Smooth muscle cell of the brain vasculature (primary cell): ENCODE measurements at places on chromosomes 7 and 10.

DNA sequence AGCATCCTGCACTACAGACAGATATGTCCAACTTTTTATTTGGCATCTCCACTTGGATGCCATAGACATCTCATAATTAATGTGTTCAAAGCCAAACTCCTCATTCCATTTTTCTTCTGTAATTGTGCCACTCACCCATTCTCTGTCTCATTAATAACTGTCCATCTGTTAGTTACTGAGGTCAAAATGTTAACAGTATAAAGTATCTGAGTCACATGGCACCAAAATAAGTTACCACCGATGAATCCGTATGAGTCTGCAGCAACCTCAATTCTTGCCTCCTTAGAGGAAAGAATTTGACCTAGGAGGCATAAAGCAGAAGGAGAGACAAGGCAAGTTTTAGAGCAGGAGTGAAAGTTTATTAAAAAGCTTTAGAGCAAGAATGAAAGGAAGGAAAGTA is 16.5 kb upstream of the NT5C3A start:
- no peak for DNase-seq

DNA sequence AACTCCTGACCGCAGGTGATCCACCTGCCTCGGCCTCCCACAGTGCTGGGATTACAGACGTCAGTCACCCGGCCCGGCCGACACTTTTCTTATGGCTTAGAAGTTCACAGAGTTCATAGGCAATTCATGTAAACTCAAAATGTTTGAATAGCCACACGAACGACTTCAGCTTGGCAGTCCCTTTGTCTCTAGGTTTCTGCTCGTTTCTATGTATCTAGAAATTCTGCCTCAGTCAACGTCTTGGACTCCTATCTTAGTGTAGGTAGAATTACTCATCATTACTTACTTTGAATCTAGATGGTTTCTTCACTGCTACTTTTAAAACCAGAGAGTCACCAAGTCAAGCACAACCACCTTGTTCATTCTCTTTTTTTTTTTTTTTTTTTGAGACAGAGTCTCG is 23.7 kb downstream of the ARL4A start:
- no peak for DNase-seq

- no peak for DNase-seq
Measured at GRCh38 chr10:91271886-91272285, 51.4 kb downstream of the PCGF5 start.

DNA sequence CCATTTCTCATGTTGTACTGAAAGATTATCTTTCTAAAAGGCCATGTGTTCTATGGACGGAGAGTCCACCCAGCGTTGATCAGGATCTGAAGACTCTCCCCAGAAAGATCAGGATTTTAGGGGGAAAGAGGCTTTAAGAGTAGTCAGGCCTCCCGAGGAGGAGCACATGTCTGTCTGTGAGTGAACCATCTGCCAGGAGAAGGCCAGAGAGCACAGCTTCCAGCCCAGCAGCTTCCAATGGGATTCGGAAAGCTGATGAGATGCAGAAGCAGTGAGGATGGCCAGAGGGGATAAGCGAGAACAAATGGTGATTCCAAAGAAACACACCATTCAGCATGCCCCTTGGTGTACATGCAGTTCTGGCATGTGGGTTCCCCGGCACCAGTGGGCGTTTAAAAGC is 88.5 kb upstream of the TCERG1L start:
- DNase-seq, result no peak

DNA sequence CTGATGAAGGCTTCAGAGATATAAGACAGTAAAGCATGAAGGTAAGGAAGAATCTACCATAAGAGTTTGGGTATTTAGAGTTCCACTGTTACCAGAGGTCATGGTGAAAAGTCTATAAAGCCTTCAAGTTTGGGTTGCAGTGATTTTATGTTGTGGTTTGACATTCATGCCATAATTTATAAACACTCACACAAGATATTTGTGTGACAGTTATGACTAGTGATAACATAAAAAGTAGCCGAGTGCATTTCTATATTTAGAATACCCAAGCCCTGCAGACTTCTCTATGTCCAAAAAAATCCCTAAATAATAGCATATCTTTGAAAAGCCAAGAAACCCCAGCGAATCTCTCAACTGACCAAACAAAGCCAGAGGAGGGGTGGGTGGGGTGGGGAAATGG is 229.9 kb downstream of the CXCL12 start:
- no peak for DNase-seq

- DNase-seq, result no peak
Measured at GRCh38 chr10:100232101-100232500, 2.7 kb upstream of the CHUK start.

GRCh38 chr10:63286754-63287264 is 153.7 kb downstream of the NRBF2 start:
- DNase-seq, result no peak

DNA sequence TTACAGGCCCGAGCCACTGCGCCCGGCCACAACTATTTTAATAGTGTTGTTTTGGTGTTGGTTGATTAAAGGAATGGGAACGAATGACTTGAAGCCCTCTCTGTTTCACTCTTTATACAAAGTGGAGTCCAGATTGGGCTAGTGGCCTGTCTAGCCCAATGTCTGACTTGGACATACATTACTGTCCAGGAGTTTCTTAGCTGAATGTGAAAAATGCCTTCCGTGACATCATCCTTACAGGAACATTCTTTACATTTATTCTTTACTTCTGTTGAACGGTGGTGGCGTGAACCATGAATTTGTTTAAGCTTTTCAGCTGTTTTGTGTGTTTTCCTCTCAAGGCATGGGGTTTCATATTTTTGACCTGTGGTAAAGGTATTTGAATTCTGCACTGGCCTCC is 67.9 kb downstream of the DAGLB start:
- no peak for DNase-seq

GRCh38 chr7:26423436-26423835 is 131.8 kb downstream of the SNX10 start:
- no peak for DNase-seq

GRCh38 chr10:71300555-71301370 is 18.3 kb upstream of the SLC29A3 start:
- DNase-seq, result no peak

DNA sequence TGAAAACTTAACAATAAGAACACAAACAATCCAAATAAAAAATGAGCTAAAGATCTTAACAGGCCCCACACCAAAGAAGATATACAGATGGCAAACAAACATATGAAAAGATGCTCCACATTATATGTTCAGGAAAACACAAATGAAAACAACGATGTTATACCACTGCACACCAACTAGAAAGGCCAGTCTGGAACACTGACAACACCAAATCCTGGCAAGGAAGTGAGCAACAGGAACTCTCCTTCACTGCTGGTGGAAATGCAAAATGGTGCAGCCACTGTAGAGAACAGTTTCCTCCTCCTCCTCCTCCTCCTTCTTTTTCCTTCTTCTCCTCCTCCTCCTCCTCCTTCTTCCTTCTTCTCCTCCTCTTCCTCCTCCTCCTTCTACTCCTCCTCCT is 12.2 kb upstream of the NCAPG2 start:
- DNase-seq, result no peak

GRCh38 chr7:151249034-151249731 is 689 bp upstream of the SMARCD3 start:
- DNase-seq, result no peak

- no peak for DNase-seq
Measured at GRCh38 chr10:61304746-61305145, 148.4 kb downstream of the TMEM26 start.

- DNase-seq, result no peak
Measured at GRCh38 chr10:48470893-48471805, 133.7 kb downstream of the ARHGAP22 start.

- no peak for DNase-seq
Measured at GRCh38 chr10:15864419-15864818, 4.1 kb upstream of the MINDY3 start.

GRCh38 chr10:96211764-96212163 is 59.6 kb downstream of the BLNK start:
- no peak for DNase-seq

DNA sequence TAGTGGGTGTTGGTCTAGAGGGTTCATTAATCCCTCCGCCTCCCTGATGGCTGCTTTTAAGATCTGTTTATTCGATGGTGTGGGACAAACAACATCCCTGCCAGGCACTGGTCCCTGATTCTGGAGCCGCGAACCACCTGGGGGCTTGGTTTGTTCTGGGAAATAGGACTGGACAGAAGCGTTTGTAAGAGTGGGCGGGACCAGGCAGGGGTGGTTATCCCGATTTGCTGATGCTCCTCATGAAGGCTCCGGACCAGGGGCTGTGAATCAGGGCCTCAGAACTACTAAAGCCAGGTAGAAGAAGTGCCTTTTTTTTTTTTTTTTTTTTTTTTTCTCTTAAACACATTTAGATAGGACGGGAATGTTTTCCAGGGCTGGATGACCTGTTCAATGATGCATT is 273.4 kb downstream of the WDR37 start:
- no peak for DNase-seq

GRCh38 chr10:129880191-129880870 is 83.7 kb downstream of the EBF3 start:
- DNase-seq, result no peak

GRCh38 chr10:113084031-113084430 is 134.0 kb downstream of the TCF7L2 start:
- DNase-seq, result no peak

DNA sequence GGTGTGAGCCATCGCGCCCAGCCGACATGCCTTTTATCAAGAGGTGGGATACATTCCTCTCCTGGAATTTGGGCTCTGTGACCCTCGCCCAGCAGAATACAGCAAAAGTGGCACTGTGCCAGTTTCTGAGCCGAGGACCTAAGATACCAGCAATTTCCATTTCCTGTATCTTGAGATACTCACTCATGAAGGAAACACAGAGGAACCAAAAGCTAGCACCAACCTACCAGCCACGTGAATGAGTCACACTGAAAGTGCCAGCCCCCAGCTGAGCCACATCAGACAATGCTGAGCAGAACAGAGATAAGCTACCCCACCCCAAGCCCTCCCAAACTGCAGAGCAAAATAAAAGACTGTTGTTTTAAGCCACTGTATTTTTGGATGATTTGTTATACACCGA is 56.3 kb downstream of the CACUL1 start:
- peak; percentile 6 for DNase-seq

GRCh38 chr7:107594961-107595737 is 15.1 kb downstream of the BCAP29 start:
- DNase-seq, result no peak

DNA sequence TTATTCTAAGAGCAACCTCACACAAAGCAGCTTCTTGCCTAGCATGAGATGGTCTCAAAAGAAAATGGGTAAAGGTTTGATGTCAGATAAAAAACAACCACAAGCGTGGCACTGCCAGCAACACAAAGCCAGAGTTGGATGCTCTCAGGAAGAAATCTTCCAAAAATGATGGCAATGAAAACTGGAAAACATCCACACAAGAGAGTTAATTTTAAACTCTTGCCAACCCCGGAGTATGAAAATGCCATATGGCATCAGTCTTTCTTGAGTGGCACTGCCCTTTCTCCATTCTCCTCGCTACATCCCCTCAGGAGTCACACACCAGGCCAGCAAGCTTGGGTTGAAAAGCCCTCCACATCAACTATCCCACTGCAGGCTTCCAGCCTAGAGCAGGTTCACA is 41.0 kb downstream of the CADPS2 start:
- DNase-seq, result no peak

DNA sequence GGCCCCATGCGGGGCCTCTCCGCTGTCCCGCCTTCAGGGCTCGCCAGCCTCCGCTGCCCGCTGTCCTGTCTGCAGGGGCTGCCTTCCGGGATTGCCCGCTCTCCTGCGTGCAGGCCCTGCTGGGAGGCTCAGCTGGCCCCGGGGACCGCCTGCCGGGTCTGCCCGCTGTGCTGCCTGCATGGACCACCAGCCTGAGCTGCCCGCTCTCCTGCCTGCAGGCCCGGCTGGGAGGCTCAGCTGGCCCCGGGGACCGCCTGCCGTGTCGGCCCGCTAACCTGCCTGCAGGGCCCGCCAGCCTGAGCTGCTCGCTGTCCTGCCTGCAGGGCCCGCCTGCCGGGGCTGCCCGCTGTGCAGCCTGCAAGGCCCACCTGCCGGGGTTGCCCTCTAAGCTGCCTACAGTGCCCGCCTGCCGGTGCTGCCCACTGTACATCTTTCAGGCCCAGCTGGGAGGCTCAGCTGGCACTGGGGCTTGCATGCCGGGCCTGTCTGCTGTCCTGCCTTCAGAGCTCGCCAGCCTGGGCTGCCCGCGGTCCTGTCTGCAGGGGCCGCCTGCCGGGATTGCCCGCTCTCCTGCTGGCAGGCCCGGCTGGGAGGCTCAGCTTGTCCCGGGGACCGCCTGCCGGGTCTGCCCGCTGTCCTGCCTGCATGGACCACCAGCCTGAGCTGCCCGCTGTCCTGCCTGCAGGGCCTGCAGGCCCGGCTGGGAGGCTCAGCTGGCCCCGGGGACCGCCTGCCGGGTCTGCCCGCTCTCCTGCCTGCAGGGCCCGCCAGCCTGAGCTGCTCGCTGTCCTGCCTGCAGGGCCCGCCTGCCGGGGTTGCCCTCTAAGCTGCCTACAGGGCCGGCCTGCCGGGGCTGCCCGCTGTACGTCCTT is 165.1 kb downstream of the GLRX3 start:
- no peak for DNase-seq

- DNase-seq, result no peak
Measured at GRCh38 chr10:74706966-74707365, 119.4 kb upstream of the KAT6B start.

GRCh38 chr10:105885495-105885894 is 1244.4 kb downstream of the SORCS3 start:
- DNase-seq, result no peak

GRCh38 chr10:72245949-72246525 is 27.7 kb upstream of the DDIT4 start:
- no peak for DNase-seq

- no peak for DNase-seq
Measured at GRCh38 chr7:36092221-36092771, 60.8 kb upstream of the EEPD1 start.

- no peak for DNase-seq
Measured at GRCh38 chr10:70425096-70425495, 16.4 kb downstream of the NODAL start.
